AG08396 (cell line): ENCODE measurements at places on chromosomes 4 and X.

- DNase-seq = no peak
Measured at GRCh38 chr4:129014566-129015509, 78.5 kb downstream of the SCLT1 start.

DNA sequence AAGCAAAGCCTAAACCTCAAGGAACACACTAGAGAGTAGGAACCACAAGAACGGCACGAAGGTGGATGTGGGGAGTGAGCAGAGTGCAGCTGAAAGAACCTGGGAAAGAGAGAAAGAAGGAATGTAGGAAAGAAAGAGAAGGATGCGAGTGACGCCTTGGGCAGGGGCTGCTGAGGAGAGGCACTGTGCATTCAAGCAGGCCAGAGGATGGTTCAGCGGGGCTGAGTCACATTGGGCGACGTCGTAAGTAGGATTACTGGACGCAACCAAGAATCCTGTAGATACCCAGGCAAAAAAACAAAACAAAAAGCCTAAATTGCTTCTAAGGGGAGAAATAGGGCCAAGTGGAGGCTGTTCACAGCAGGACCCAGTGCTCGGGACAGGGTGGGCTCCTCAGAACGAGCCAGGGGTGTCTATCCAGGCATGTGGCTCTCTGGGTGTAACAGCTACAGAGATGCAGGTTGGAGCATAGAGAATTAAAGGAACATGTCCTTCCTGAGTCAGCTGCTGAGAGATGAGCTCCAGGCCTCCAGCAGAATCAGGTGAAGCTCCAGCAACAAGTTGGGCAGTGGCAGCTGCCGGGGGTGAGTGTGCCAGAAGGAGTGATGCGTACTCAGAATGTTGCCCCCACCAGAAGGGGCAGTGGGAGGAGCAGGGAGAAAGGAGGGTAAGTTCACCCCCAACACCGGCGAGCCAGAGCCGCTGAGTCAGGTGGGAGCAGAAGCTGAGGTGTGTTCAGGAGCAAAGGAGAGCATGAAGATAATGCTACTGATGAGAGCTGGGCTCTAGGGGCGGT lies 38.6 kb downstream of the NELFA start:
- DNase-seq = no peak

DNA sequence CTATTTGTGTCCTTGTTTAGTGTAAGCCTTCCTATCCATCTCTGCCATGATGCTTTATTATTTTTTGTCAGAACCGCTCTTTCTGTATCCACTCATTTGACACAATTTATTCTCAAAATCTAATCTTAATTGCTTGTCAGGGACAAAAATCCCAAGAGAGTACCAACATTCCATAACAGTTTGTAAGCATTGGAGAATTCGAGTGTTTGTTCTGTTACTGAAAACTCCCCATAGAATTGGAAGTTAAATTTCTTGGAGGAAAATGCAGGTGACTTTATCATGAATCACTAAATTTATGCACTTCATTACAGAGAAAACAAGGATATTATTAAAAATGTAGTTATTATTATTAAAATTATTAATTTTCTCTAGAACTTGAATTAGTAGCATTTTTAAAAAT lies 1986.1 kb downstream of the ARAP2 start:
- DNase-seq = no peak

DNA sequence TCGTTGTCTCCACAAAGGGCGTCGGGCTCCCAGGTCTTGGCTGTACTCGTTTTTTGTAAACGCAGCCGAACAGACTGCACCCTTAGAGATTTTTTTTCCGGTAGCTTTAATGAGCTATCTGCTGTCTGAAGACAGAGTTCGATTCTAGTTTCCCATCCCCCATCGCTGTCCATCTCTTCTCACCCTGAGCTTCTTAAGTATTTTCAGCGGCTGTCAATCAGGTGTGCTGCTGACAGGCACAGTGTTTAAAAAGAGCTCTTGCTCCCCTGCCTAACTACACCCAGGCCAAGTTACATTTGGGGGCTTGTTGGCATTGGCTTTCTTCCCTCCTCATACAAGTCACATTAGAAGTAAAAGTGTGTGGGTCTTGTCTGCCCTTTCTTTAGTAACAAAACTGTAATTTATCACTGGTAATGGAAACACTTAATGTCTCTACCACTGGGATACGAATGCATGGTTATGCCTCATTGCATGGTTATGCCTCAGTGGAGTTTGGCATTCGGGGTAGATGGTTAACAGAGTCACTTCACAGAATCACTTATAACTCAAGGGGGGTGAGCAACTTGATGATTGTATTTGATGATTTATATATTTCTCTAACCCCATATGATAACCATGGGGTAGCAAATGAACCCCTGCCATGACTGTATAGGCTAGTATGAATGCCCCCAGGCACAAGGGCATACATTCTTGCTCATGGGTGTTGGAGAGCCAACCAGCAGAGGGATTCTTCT lies 1.4 kb upstream of the ARHGAP6 start:
- DNase-seq = no peak

DNA sequence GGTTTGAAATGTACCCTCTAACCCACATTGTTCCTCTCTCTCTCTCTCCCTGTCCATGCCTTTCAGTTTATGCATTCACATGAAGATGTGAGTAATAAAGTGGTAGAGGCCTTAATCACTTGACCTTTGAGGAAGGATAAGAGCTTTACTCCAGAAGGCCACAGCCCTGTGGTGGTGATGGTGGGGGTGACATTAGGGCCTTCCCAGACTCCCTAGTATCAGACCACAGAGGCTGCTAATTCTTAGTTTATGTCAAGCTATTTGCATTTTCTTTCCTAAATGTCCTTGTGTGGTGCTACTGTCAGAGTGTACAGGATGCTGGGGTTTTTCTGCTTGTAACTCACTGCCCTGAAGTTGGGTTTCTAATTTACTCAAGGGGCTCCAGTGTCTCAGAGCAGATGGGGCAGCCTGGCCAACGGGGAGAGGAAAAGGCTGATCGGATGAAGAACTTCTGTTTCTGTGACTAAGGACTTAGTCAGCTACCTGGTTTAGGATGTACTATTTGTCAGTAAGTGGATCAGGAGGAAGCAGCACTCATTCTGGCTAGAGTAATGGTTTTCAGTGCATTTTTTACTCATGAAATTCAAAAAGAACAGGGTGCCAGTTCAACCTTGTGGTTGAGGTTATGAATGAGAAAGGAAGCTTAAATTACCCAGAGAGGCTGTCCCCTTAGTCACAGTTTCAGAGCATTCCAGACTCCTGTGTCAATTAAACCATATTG lies 509.6 kb upstream of the DIPK2B start:
- DNase-seq = peak; percentile 57

DNA sequence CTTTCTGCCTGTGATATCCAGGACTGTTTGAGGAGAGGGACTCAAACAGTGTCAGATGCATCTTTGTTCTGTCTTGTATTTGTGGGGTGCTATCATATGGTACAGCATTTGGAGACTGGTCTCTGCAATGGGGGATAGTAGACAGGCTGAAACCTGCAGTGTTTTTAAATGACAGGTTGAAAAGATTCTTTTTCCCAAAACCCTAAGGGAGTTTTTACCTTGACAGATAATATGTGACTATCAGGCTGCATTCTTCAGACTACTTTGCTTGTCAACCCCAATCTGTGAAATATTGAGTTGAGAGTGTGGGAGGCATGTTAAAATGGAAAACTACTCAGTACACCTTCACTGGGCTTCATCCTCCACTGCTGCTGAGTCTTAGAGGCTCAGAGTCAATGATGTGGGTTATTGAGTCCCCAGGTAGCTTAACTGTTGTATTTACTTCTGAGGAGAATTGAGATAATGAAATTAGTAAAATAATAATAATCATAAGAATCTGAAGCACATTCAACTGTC lies 274.9 kb downstream of the GASK1B start:
- no peak for DNase-seq

DNA sequence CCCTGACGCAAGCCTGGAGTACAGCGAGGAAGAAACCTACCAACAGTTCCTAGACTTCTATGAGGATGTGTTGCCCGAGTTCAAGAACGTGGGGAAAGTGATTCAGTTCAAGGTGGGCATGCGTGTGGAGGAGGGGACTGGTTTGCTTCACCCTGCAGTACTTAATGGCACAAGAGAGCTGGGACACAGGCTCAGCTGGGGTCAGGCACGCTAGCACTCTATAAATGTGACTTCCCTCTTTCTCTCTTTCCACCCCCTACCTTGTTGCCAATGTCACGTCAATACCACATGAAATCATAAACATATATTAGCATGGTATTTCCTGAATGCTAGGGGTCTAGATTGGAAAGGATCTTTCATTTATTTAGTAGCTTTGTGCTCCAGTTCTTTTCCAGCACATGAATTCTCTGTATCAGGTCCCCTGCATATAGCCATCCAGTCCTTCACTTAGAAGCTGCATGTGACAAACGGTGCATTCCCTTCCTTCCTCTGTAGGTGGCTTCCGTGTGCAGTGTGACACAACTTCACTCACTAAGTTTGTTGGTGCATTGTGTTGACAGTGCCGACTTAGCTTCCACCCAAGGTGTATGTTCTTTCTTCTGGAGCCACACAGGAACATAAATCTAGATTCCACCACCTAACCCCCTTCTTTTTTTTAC lies 25.6 kb downstream of the ZRSR2 start:
- DNase-seq = peak; percentile 14

DNA sequence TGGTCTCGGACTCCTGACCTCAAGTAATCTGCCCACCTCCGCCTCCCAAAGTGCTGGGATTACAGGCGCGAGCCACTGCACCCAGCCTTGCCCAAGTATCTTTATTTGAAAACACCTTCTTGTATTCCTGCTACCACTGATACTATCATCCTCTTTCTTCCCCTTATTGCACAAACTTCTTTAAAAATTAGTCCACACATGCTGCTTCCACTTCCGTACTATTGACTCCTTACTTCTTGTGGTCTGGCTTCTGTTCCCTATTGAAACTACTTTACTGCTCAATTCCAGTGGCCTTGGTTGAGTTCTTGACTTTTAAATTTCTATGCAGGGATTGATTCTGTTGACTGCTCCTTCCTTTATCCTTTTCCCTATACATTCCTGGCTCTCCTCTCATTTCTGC lies 38.8 kb downstream of the MTM1 start:
- no peak for DNase-seq

DNA sequence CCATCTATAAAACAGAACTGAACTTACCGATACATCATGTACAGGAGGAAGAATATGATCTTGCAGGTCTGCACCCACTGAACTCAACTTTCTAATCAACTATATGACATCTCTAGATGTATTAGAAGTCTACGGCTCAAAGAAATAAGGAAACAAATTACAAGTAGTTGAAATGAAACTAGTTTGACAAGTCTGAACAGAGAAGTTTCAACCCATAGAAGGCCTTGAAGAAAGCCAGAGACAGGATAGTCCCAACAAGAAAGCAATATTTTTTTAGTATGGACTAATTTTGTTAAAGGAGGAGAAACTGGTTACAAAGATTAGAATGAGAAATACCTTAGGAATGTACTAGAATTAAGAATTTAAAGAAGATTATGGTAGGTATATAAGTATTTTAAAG lies at the start of gene TMPRSS11A:
TMPRSS11A (minus strand) TSS at position 138 of the 400 bp plus-strand sequence; CDS start at position 38, 100 bp downstream.
- no peak for DNase-seq

GRCh38 chr4:174522183-174523024 lies at the start of gene HPGD:
TSS of gene HPGD (minus strand) at chr4:174522488. CDS start at chr4:174522451, 37 bp downstream.
- peak; percentile 3 for DNase-seq

GRCh38 chrX:100478714-100479306 lies 68.7 kb upstream of the PCDH19 start:
- DNase-seq = no peak

DNA sequence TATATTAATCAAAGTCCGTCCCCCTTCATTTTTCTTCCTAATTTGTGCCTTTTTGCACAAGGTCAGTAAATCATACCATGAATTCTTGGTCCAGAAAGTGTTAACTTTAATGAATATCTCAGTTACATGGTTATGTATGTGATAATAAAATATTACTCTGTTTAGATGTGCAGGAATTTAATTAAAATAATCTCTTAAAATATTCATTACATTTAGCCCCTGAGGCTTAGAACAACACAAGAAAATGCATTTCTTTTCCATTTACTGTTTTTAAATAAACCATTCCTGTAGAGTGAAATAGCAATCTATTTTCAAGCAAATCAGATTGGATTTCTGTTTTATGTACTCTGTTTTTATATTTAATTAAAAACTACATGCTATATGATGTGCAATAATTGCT lies 17.6 kb downstream of the MAB21L2 start:
- no peak for DNase-seq
